Foreskin fibroblast (primary cell): ENCODE measurements at places on chromosomes 11 and 22.

DNA sequence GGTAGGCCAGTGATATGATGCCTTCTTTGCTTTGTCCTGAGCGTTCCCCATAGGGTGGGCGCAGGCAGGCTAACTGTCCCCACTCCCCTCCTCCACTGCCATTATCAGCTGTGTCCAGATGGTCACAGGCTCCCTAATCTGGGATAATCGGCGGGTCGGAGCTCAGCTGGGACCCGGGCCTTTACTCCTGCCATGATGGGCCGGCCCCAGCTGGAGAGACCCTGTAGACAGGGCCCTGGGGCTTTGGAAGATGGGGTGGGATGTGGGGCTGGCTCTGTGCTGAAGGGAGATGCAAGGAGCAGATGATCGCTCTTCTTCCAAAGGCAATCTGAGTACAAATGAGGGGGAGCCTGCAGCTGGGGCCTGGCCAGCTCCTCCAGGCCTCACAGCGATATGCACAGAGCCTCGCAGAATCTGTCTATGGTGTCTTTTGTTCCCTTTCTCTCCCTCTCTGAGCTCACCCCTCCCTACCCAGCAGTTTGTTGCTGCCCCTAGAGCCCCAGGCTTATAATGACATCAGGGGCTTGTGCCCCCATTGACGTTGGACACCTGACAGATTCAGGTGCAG lies 11.9 kb downstream of the KLHL35 start:
- no peak for DNase-seq

DNA sequence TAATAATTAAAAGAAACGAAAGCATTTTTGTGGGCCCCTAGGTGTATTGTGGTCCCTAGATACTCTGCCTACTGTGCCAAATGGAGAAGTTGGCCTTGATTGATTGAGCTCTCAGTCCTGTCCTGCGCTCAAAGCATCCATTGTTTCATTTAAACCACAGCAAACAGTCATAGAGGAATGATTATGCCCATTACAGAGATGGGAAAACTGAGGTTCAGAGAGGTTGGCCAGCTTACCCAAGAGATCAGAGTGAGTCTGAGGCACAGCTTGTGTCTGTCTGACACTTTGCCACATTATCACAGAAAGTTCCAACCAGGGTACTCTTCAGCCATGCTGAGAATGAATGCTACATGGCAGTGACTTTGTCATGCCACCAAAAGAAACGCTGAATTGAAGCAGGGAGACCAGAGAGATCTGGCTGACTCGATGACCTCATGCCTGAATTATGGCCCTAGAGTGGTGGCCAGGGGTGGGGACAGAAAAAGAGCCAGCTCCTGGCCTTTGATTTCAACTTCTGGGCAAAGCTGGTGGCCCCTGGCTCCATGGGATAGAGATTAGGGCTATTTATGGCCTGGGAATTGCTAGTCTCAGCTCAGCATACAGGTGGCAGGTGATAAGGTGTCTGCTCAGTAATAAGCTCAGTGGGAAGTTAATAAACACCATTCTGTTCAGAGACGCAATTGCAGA lies 180.5 kb downstream of the MIAT start:
- DNase-seq = no peak

DNA sequence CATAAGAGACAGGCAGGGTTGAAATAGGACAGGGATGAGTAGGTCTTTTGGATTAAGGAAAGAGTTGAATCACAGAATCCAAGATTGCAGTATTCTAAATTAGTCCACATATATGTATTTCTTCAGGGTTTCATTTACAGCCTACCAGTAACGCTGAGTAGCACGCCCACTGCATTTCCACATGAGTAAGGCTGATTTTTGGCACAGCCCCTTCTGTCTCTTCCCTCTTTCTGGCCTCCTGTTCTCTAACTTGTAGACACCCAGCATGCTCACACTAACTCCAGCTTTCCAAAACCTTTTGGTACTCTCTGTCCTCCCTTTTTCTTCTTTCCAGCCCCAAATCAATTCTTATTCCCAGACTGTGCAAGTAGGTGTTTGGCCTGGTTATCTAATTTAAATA lies 3.7 kb upstream of the SIK2 start:
- peak; percentile 89 for DNase-seq

DNA sequence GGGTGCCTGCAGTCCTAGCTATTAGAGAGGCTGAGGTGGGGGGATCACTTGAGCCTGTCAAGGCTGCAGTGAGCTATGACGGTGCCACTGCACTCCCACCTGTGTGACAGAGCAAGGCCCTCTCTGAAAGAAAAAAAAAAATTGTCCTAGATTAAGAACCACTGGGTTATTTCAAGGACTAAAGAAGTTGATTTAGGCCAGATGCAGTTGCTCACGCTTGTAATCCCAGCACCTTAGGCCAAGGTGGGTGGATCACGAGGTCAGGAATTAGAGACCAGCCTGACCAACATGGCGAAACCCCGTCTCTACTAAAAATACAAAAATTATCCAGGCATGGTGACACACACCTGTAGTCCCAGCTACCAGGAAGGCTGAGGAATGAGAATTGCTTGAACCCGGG lies 129.0 kb downstream of the MRTFA start:
- no peak for DNase-seq

GRCh38 chr11:45102361-45102809 lies 44.1 kb upstream of the PRDM11 start:
- no peak for DNase-seq

- DNase-seq = peak; percentile 40
Observed at GRCh38 chr22:50473855-50474671, 772 bp downstream of the SBF1 start.

DNA sequence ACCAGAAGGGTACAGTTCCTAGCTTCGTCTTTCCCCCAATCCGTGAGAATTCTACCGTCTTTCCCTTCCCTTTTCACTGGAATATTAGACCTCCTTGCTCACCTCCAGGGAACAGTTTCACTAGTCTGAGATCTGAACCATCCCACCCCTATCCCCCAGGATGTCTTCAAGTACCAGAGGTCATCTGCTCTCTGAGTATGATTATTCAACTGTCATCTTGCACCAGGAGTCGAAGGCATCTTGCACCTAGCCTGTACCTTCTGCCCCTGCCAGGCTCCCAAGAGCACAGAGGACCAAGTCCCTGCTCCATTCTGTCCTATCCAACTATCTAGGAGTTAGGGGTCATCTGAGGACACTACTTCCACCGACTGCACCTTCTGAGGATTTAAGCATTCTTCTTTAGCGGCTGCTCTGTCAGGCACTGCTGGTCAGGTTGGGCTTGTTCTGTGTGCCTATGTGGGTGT lies 804 bp downstream of the ACER3 start:
- DNase-seq = peak; percentile 11

- no peak for DNase-seq
Observed at GRCh38 chr11:116525961-116526495, 246.8 kb downstream of the BUD13 start.

DNA sequence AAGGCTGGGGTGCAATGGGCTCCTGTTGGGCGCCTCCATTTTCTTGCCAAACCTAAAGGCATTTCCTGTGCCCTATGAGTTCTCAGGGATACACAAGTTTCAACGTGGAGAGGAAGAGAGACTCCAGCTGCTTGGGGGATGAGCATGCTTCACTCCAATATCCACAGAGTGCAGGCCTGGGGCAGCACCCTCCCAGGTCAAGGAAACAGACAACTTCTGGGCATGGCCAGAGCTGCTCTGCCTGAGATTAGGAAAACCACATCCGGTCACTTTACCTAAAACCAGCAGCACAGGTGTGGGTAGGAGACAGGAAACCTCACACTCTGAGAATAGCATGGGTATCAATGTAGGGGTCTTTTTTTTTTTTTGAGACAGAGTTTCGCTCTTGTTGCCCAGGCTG lies 28.7 kb downstream of the TMEM184B start:
- no peak for DNase-seq

- peak; percentile 86 for DNase-seq
Observed at GRCh38 chr11:67303132-67303834, at the start of gene SSH3. Gene SSH3 (plus strand): TSS chr11:67303530. CDS start chr11:67303626, 96 bp downstream.

DNA sequence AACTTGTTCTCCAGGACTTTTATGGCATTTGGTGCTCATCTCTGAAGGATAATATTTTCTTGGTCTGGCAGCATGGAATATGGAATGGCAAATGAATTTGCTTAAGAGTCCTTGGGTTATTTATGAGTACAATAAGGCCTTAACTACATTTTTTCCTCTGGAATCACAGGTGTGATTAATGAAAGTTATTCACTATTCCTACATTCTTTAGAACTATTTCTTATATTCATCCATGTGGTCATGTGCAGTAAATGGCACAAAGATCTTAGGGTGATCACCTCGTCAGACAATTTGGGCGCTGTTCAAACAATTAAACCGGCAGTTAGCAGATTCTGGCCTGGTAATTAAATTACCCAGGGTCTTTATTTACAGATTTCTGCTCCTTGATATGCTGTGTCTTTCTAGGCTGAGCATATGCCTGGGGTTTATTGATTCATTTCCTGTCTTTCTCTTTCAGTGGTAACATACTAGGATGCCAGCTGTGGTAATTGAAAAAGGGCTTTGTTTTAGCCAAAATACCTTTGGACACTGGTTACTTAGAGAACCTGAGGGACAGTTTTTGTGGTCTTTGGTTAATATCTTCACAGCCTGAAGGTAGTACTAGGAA lies 31.6 kb downstream of the SIK2 start:
- DNase-seq = peak; percentile 21

DNA sequence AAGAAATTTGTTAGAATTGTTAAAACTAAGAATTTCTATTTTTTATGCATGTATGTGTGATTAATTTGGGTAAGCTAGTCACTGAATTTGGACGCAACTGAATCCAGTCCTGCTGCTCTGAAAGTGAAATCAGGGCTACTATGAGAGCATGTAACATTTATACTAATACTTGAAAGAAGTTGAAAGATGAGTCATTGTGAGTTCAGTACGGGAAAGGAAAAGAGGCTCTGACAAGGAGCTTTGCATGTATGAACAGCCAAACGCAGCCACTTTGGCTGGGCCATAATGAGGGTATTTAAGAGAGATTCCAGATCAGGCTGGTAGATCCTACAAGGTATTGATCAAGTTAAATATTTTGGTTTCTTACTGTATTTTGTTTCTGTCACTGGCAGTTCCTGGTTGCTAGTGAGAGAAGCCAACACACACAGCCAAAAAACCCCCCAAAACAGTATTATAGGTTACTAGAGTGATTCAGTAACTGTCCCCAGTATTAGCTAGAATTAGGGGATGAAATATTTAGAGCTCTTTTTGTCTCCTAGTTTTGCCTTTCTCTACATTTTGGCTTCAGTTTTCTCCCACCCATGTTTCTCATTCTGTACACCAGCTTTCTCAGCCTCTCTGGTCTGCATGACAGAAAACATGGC lies 14.1 kb downstream of the AASDHPPT start:
- no peak for DNase-seq

GRCh38 chr11:93614173-93614722 lies 47.2 kb upstream of the CEP295 start:
- peak; percentile 2 for DNase-seq

DNA sequence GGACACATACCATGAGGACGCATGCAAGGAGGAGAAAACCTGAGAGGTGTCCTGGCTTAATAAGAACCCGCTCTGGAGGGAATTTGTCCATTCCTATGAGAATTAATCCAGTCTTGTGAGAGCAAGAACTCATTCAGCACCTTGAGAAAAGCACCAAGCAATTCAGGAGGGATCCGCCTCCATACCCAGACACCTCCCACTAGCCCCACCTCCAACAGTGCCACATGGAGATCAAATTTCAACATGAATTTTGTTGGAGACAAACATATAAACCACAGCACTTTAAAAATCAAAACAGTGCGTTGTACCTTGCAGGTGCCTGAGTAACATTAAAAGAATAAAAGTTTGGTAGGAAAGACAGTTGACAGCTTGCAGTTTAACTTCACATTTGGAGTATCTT lies 11.4 kb downstream of the UBE4A start:
- no peak for DNase-seq

- no peak for DNase-seq
Observed at GRCh38 chr22:46793497-46793896, 31.0 kb downstream of the TBC1D22A start.

DNA sequence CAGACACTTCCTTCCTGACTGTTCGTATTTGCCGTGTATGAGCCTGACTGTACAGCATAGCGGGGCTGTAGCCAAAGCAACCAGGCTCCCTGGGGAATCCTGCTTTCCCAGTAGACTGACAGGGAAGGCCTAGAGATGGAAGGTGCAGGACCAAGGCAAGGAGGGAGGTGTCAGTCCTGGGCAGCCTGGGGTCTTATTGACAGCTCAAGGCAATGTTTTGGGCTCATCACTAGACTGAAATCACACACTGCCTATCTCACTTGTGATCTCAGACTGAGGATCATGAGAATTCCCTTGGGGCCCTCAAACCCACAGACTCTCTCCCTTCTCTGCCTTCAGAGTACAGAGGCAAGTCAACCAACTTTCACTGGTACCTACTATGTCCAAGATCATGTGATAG lies 346.8 kb upstream of the NARS2 start:
- no peak for DNase-seq

DNA sequence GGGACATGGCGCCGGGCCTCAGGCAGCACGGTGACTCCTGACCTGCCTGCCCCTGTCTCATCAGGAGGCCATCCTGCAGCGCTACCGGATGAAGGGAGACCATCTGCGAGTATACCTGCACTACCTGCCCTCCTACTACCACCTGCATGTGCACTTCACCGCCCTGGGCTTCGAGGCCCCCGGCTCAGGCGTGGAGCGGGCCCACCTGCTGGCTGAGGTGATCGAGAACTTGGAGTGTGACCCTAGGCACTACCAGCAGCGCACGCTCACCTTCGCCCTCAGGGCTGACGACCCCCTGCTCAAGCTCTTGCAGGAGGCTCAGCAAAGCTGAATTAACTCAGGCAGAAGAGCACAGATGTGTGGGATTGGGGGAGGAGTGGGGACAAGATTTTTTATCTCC lies 10.2 kb upstream of the ST3GAL4 start:
- no peak for DNase-seq

DNA sequence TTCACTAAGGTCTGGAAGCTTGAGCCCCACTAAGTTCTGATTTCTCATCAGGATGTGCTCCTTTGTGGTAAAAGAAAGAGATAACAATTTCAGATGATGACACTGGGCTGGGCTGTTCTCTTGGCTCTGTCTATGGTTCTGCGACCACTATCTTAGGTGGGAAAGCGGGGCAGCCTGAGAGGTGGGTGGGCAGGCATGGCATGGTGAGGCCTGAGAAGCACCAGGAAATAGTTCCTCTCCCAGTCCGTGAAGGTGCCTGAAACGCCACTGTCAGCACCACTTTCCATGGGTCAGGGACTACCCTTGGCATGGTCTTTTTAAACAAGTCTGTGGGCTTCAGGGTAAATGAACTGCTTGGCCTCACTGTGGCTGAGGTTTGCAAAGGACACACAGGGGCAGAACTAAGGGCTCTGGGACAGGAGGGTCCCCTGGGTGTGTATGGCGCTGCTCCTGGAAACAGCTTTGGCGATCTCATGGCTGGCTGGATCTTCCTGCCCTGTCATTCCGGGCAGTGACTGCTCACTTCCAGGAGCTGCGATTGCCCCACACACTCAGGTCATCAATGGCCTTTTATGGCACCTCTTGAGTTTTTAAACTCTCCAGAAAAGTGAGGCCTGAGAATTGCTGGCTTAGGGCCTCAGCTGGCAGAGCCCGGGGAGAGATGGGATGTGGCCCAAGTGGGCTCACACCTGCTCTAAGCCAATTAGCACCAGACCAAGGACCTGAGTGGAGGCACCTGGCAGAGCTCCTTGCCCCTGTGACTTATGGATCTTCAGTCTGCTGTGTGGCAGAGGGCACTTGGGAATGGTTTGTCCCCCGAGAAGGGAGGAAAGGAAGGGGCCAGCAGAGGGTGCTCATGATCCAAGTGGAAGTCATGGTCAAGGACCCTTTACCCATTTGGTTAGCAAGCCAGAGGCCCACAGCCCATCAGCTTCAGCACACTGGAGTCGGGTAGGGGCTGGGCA lies 55.6 kb upstream of the LYVE1 start:
- DNase-seq = no peak
